ENCODE measurements at places on chromosomes 11 and 22.
A peak's percentile ranks its signal among the peaks of the same experiment; 100 is the strongest.

DNA sequence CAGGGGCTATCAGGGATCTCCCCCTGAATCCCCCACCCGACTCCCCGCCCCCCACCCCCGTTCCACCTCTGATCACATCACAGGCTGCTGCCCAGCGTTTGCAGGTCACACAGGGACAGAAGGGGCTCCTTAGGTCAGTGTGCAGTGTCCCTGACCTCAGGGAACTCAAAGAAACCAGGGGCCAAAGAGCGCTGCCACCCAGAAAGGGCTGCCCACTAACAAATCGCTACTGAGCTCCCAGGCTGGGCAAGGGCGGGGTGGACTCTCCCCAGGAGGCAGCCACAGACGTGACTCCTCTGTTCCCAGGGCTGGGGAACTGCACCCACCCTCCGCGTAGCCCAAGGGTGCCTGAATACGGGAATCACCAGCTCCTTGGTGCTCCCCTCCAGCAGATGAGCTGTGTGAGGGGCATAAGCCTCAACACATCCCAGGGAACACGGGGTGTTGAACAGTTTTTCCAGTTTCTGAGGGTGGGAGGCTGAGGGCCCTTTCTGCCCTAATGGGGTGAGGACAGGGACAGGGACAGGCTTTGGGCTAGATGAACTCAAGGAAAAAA lies 9.9 kb upstream of the POLDIP3 start:
- no peak for DNase-seq

DNA sequence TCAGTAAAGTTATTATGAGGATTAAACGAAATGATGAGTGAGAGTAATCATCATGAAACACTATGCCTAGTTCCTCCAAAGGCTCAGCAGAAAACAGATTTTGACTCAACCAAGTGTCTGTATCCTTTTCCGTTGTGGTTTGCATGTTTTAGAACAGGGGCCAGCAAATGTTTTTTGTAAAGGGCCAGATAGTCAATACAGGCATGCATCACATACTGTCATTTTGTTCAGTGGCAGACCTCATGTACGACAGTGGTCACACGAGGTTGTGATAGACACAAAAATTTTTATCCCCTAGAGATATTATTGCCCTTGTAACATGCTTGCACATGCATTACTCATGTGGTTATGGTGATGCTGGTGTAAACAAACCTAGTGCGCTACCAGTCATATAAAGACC lies 81.9 kb upstream of the SLC25A18 start:
- DNase-seq, result no peak

GRCh38 chr11:37963440-37963839 lies 1365.4 kb upstream of the RAG2 start:
- DNase-seq, result no peak

DNA sequence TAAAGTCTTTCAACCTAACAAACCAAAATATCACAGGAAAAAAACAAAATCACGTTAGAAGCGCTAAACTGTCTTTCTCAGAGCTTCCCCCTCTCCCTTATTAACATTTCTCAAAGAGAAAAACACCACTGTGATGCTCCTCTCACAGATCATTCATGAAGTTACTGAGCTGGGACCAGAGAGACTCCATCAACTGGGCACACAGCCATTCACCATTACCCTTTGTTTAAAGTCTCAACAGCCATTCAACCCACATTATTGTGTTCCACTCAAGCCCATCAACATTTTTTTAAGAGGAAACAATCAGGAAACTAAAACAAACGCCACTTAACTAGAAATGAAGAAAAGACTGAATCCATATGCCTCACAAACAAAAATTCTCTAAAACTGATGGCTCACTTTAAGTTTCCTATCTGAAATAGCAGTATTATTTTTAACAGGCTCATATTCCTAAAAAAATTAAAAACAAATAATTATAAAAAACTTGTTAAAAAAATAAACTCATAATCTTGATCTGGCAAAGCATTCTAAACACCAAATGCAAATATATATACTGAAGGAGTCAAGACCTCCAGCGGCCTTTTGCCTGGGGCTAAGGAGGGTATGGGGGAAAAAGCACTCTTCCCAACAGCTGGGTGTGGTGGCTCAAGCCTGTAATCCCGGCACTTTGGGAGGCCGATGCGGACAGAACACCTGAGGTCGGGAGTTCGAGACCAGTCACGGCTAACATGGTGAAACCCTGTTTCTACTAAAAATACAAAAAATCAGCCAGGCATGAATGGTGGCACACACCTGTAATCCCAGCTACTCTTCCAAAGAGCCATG lies 14.0 kb downstream of the CELF1 start:
- no peak for DNase-seq

DNA sequence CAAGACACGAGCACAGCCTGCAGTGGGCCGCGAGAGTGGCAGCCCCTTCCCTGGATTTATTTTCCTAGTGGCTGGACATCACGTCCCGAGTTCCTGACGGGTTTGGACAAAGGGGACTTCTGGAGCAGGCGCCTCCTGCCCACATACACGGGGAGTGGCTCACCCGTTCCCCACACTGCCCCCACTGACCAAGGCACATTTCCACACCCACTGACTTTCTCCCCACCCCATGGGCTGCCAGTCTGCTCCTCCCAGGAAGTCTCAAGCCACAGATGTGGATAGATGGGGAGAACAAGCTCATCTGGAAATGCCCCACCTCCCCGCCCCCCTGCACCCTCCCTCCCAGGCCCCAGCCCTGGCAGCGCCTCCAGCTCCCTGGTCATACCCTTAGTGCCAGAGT lies 34.0 kb upstream of the FADD start:
- DNase-seq, result no peak

- DNase-seq, result no peak
Observed at GRCh38 chr11:134734141-134734845, 322.3 kb upstream of the B3GAT1 start.

- DNase-seq, result no peak
Observed at GRCh38 chr11:126628450-126628789, 272.9 kb downstream of the ST3GAL4 start.

DNA sequence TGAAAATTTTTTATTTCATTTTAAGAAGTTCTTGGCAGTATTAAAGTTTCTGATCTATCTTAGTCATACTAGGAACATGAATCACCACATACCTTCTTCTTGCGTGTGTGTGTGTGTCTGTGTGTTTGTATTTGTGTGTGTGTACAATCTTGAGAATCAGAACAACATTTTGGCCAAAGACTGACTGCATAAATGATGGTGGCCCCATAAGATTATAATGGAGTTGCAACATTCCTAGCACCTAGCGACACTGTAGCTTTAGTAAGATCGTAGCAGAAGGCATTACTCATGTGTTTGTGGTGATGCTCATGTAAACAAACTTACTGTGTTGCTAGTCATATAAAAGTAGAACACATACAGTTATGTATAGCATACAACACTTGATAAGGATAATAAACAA lies 205.4 kb downstream of the FAM76B start:
- peak; percentile 58 for DNase-seq

GRCh38 chr11:109994907-109995306 lies 98.3 kb upstream of the ZC3H12C start:
- DNase-seq, result no peak

DNA sequence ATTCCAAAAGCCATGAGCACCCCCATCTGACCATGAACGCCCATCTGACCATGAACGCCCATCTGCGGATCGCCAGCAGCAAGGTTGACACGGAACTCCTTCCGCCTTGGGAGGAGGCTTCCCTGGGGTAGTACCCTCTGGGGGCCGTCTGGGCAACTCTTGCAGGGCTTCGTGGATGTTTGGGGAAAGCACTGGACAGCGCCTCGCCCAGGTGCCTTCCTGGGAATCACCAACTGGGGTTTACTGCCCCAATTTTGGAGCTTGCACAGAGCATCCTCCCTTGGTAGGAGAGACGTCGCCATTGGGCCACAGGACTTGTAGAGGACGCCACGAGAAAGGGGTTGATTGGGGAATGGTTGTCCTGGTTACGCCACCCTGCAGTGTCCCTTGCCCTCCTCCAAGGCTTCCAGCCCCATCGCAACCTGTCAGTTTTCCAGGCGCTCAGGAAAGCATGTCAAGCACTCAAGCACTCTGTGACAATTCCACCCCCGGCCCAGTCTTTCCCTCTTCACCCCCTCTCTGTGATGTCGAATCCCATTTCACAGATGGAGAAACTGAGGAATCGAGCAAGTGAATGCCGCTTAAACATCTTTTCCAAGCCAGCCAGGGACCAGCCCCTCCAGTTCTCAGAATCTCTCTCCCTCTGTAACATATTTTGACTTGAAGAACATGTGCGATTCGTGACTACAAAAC lies 914 bp upstream of the PRDM11 start:
- DNase-seq, result peak; percentile 44

DNA sequence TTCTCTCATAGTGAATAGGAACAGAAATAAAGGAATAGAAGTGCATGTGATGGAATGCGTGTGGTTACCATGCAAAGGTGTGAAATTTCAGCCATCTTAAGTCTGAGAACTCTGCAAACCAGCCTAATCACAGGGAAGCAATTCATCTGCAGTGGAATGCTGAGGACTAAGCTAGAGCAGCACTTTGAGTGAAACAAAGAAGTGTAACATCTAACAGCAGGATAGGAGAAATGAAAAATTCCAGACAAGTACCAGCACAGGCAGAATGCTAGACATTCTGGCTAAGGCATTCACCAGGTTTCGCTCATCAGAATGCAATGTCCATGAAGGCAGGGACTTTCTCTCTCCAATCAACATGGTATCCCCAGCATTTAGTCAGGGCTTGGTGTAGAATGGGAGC lies 41.2 kb upstream of the SLC36A4 start:
- no peak for DNase-seq

DNA sequence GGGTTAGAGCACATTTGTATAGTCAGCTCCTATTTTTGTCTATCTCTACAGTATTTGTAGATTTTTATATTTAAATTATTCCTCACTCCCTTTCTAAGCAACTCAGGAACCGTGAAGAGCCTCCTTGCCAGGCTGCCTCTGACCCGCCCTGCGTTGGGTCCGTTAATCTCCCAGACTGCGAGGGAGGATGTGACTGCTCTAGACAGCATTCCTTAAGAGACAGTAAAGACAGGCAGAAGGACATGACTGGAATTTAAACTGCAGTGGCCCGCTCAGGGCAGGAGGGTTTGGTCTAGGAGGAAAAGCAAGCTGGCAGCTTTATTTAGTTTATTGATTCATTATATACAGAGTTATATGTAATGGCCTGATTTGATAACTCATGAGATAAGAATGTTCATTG lies 413.7 kb downstream of the TMEM135 start:
- peak; percentile 54 for DNase-seq

DNA sequence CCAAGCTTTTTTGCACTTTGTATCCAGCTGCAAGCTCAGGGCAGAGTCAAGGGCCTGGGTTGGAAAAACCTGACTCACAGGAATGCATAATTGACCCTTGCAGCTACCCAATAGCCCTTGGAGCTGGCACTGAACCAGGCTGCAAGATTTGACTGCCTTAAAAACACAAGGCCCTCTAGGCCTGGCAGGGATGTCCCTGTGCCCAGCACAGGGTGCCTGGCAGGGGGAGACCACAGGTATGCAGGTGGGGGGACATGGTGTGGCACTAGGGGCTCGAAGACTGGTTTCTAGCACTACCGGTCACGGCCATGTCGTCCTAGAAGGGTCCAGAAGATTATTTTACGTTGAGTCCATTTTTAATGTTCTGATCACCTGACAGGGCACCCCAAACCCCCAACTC lies 30.2 kb downstream of the SBF1 start:
- DNase-seq, result peak; percentile 41

All from fibroblast of skin of right biceps (primary cell).